ENCODE measurements at places on chromosomes 3 and 15.

DNA sequence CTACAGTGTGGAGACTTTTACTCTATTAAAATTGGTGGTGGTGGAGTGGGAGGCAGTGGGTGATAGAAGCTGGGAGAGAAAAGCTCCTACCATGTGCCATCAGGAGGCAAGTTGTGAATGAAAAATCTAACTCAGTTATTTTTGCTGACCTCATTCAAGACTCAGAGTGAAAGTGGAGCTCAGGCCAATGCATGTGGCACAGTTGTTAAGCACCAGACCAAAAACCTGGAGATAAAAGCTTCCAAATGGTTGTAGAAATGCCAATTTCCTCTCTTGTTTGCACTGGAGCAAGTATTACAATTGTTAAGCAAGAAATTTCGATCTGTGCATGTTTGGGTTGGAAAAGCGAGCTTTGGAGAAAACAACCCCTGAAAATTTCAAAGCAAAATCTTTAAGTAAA lies 81.5 kb upstream of the PRICKLE2 start:
- no peak for DNase-seq

GRCh38 chr3:192727032-192727847 lies at the start of gene FGF12:
FGF12 (minus strand) TSS chr3:192727541.
- no peak for DNase-seq

DNA sequence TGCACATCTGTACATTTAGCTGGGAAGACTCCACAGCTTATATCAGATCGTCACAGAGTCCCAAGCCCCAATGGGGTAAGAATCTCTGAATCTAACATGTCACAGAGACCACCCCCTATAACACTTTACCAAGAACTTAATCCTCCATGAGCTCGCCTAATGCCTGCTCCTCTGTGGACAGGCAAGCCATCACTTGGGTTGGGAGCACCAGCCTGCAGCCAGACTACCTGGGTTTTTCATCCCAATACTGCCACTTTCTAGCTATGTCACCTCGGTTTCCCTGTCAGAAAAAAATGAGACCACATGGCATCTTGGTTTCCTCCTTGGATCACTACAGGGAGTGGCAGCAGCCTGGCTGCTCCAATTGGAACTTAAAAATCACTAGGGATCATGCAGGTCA lies 277.9 kb upstream of the TLE3 start:
- DNase-seq: no peak

DNA sequence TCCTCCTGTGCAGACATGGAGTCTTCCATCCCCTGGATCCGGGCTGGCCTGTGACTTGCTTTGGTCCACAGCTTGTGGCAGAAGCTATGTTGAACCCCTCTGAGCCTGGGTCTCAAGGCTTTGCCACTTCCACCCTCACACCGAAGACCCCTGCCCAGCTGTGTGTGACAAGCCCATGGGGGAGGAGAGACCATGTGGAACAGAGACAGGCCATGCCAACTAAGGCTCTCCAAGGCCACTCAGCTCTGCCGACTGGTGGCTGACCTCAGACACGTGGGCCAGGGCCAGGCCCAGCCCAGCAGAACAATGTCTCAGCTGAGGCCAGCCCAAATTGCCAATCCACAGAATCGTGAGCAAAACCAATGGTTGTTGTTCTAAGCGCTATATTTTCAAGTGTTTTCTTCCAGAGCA lies 16.4 kb upstream of the CFAP100 start:
- DNase-seq: no peak

- no peak for DNase-seq
Observed at GRCh38 chr15:41772720-41773331, 1.5 kb upstream of the MAPKBP1 start.

DNA sequence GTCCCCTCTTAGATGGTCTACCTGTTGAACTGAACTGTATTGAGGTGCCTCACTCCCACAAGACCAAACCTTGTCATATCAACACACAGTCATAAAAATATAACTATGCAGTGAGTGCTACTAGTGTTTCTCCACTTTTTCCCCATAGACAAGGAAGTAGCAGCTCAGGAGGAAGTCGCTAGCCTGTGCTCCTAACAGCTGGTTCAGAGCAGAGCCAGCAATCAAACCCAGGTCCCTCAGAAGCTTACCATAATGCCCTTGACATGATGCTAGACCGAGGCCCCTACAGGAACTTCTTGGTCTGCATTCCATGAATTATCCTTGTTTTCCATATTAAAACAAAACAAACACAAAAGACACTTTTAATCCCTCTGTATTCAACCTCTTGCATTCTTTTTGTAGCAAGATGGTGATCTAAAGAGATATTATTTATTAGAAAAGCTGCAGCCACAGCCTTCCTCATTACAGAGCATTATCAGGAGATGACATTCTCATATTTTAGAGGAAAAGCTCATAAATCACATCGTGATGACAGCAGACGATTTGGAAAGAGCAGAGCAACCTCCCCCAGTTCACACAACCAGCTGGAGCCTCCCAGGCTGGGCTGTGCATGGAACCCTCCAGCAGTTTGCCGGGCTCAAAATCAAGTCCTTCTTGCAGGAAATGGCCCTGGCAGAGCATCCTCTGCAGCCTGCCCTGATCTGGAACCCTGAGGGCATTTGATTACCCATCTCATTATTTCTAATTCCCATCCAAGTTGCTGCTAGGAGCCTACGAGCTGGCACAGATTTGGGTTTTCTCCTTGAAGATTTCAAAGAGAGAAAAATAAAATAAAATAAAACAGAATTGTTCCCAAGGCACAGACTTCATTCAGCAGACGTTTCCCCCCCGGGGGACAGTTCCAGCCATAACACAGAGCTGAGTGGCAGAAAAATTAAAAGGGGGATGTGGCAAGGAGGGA lies 118.8 kb downstream of the SRGAP3 start:
- DNase-seq: no peak

DNA sequence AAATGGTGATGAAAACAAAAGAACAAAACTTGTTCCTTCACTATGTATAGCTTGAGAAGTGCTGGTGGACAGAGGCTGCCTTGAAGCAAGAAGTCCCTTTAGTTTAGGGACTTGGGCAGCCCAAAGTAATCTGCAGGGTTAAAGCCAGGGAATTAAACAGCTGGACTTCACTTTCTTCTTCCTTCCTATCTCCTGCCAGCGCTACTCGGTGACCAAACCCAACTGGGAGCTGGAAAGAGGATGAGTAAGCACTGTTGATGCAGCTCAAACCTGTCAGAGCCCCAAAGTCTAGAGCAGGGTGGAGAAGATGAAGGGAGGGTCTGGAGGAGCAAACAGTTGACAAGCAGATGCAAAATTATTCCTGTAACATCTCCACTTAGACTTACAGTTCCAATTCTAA lies 73.1 kb upstream of the FBN1 start:
- DNase-seq: no peak

DNA sequence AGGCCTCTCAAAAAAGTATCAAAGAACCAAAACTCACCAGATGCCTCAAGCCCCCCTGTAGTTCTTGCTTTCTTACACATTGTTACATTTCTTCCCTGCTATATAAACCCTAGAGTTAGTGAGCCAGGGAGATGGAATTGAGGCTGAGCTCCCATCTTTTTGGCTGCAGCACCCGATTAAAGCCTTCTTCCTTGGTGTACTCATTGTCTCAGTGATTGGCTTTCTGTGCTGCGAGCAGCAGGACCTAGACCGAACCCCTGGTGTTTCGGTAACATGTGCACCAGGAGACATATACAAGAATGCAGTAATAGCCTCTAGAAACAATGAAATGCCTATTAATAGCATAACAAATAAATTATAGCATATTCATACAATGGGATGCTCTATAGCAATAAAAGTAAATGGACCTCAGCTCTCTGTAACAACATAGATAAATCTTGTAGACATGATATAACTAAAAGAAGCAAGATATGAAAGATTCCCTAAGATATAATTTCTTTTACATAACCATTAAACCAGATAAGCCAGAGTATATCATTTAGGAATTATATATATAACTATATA lies 174.0 kb downstream of the NEK11 start:
- DNase-seq: no peak

DNA sequence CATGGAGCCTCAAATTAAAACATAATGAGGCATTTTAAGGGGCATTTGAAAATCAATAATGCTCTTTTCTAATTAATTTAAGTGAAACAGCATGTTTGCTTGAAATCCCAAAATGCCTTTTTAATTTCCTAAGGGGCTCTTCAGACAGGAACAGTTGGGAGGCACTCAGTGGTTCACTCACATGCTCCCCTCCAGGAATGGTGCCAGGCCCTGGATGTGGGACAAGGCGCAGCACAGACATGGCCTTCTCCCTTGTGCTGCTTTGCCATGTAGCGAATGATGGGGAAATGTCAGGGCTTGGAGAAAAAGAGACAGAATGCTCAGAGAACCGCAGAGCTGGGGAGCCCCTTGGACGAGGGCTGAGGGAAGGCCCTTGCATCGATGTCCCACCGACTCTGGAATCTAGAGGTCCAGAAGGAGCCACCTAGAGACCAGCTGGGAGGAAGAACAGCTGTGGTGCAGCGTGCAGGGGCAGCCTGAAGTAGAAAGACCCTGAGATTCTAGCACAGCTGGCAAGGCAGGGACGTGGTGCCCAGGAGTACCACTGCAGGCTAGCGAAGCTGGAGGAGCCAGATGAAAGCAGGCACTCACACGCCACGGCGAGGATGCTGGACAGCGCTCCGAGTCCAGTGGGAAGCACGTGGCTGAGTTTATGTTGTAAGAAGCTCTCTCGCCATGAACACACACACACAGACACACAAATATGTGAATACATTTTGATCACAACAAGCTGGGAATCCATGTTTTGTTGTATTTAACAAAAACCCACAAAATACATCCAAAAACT lies 27.0 kb downstream of the NSMCE3 start:
- no peak for DNase-seq

- DNase-seq: no peak
Observed at GRCh38 chr3:129812589-129812988, 80.9 kb downstream of the TMCC1 start.

DNA sequence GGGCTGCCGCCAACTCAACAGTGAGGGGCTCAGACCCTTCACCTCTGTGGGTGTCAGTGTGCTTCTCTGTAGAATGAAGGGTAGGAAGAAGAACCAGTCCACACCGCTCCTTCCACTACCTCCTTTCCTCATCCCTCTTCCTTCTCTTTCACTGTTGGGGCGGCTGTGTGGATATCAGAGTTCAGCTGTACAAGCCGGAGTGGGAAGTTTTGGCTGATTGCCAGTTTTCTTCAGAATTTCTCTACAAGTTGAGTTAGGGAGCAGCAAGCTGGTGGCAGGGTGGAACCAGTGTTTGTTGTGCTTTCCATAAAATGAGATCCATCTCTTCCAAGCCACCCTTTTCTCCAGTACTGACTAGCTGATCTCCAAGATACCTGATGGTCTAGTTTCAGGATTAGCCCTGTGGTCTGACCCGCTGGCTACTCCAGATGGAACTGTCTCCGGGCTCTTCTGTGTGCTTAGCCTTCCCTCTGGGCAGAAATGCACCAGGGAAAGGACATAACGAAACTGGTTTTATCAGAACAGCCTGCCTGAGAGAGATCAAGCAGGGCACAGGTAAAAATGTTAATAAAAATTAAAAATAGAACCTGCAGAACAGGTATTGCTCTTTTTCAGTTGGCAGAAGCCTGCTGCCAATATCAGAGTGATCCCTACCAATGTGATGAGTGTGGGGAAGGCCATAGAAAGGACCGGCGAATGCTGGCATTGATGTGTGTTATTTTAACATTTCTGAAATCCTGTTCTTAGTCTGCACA lies 169.9 kb upstream of the TSC22D2 start:
- no peak for DNase-seq

DNA sequence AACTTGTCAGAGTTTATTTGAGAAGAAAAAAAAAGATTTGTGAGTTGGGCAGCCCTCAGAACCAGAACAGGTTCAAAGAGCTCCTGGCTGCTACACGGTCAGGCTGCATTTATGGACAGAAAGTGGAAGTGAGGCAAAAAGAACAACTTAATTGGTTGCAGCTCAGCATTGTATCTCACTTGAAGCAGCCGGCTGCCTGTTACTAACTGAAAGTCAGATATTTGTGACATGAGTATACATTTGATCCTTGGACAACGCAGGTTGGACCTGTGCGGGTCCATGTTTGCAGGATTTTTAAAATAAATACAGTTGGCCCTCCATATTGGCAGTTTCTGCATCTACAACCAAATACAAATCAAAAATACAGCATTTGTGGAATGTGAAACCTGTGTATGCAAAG lies 7.5 kb upstream of the ALDH1L1 start:
- no peak for DNase-seq

GRCh38 chr15:33963831-33964664 lies 4.2 kb upstream of the CHRM5 start:
- DNase-seq: peak; percentile 28

DNA sequence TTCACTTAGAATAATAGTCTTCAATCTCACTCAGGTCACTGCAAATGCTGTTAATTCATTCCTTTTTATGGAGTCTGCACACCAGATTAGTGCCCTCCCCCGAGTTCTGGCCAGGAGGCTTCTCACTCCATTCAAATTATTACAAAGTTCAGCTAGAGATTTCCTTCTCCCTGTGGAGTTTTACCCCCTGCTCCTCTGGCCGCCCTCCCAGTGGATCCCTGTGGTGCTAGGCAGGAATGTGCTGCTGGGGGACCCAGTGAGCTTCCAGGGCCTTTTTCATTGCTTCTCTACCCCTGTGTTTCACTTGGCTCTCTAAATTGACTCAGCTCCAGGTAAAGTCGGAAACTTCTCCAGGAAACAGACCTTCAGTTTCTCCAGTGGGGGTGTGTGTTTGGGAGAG lies 42.7 kb upstream of the CD200R1L start:
- DNase-seq: no peak

GRCh38 chr3:110314512-110315114 lies 757.0 kb upstream of the NECTIN3 start:
- DNase-seq: peak; percentile 54

- DNase-seq: no peak
Observed at GRCh38 chr15:61367953-61368352, 138.9 kb upstream of the RORA start.

GRCh38 chr3:124094496-124094895 lies 102.6 kb upstream of the ROPN1 start:
- DNase-seq: no peak

DNA sequence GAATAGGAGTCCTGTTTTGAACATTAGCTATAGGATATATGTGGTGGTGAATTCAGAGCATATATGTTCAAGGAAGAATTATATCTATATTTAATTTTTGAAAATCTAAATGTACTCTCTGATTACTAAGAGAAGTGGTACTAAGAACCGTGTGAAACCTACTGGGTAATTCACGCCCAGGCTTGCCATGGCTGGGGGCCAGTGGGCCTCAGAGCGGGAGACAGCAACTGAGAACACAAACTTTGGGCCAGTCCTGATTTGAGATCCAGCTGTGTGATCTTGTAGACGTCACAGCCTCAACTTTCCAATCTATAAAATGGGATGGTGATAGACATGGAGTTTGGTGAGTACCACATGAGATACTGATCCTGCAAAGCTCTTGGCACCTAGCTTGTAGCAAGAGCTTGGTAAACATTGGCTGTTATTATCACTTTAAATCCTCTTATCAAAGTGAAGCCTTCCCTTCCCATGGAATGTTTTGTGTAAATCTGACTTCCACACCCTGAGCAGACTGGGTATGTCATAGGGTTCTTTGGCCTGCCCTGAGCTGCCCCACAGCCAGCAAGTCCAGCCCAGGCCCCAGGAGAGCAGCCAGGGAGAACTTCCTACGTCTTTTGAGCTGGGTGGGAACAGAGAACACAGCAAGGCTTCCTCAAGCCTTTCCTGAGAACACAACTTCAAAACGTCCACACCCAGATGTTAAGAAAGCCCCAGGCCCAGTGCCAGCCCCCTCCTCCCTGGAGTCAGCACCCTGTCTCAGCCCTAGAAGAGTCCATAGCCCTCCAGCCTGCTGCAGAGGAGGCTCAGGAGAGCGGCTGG lies 8.2 kb upstream of the PAQR5 start:
- DNase-seq: no peak
